ENCODE measurements at places on chromosomes 2 and 18.
A peak's percentile ranks its signal among the peaks of the same experiment; 100 is the strongest.

DNA sequence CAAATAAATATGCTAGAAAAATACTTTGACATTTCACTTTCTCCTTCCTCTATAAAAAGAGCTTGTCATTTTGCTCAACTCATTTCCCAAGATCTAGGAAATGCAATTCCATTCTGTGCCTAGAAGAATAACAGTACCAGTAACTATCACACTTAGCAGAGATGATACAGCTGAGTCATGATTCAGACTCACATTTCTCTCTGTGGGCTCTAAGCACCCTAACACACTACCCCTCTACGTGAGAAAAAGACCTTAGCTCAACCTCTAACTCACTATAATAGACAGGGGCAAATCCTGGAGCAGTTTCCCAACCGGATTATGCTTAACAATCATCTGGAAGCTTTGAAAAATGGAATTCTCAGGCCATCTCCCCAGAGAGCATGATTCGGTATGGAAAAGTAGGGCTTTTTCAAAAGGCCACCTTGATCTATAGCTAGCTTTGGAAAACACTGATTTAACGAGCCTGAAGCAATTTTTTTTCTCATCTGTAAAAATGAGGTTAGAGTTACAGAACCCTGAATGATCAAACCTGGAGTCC, 1312.3 kb upstream of the PIK3C3 start:
- DNase-seq = no peak

DNA sequence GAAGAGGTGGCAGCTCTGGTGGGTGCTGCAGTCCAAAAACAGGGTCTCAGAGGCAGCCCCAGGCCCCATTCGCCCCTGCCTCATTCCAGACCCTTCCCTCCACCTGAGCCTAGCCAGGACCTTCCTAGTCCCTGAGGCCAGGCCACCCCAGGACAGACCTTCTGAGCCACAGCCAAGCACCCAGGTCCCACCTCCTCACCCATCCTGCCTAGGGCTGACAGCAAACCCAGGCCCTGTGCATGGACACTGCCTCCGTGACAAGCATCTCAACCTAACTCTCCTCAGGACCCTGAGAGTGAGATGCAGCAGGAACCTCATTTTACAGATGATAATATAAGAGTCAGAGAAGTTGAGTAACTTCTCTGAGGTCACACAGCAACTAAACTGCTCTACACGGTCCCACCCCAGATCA, 15.5 kb downstream of the ADRA2B start:
- DNase-seq = no peak

GRCh38 chr2:113707106-113707505, 49.3 kb downstream of the SLC35F5 start:
- no peak for DNase-seq

DNA sequence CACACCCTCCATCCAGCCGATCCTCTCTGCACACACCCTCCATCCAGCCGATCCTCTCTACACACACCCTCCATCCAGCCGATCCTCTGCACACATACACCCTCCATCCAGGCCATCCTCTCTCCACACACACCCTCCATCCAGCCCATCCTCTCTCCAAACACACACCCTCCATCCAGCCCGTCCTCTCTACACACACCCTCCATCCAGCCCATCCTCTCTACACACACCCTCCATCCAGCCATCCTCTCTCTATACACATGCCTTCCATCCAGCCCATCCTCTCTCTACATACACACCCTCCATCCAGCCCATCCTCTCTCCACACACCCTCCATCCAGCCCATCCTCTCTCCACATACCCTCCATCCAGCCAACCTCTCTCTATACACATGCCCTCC, 83.1 kb downstream of the EIPR1 start:
- no peak for DNase-seq

GRCh38 chr2:237171396-237171795, 85.7 kb downstream of the COPS8 start:
- peak; percentile 77 for DNase-seq

GRCh38 chr2:207078186-207078798, 87.5 kb downstream of the KLF7 start:
- no peak for DNase-seq

- DNase-seq = no peak
Observed at GRCh38 chr2:79100285-79100684, 12.5 kb upstream of the REG1B start.

GRCh38 chr18:44689736-44690135, 9.0 kb downstream of the SETBP1 start:
- DNase-seq = no peak

DNA sequence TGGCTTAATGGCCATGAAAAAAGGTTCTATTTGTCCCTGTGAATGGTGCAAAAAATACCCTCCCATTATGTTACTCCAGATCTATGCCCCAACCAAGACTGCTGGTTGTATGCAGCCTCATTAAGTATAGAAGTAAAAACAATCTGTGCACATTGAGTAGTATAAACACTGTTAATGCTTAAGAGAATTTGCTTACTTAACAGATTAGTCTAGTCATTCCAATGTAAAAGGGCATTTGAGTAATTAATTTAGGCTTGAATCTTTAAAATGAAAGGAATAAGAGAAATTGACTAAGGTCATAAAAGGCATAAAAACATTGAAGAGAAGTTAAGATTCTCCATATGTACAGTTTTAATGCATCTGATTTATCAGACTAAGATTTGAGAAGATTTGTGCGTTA, 51.2 kb downstream of the FAM124B start:
- DNase-seq = no peak

DNA sequence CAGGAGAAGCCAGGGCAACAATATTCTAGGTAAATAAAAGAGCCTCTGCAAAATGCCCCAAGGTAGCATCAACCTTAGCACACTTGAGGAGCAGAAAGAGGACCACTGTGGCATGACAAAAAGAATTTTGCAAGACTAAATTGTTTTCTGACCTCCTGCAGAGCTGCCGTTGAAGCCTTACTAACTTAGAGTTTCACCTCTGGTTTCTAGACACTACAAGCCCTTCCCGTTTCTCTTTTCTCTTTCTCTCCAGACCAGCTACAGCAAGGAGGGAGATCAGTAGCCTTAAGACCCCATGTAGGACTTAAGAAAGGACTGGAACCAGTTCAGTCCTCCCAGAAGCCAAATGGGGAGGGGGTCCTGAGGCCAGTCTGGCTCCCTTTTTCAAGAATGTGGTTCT, 73.3 kb upstream of the SP3 start:
- DNase-seq = no peak

- DNase-seq = no peak
Observed at GRCh38 chr2:149732730-149733290, 145.2 kb upstream of the MMADHC start.

- no peak for DNase-seq
Observed at GRCh38 chr2:25618676-25619075, 54.7 kb downstream of the DTNB start.

DNA sequence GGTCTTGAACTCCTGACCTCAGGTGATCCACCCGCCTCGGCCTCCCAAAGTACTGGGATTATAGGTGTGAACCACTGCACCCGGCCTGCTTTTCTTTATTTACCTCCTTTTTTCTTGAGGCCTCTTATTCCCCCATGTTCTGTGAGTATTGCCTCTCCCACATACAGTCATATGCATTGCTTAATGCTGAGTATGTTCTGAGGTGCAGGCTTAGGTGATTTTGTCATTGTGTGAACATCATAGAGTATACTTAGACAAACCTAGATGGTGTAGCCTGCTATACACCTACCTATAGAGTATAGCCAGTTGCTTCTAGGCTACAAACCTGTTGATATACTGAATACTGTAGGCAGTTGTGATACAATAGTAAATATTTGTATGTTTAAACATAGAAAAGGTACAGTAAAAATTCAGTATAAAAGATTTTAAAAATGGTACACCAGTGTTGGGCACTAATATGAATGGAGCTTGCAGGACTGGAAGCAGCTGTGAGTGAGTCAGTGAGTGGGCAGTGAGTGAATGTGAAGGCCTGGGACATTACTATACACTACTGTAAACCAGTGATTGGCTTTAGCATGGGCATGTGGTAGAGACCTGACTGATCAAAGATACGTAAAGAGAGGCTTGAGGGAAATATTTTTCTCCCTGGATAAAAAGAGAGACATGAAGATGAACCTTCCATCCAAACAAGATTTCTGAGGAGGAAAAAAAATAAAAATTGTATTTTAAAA, 17.6 kb downstream of the SLC39A10 start:
- DNase-seq = no peak

GRCh38 chr2:1446301-1446700, 33.0 kb downstream of the TPO start:
- DNase-seq = no peak

DNA sequence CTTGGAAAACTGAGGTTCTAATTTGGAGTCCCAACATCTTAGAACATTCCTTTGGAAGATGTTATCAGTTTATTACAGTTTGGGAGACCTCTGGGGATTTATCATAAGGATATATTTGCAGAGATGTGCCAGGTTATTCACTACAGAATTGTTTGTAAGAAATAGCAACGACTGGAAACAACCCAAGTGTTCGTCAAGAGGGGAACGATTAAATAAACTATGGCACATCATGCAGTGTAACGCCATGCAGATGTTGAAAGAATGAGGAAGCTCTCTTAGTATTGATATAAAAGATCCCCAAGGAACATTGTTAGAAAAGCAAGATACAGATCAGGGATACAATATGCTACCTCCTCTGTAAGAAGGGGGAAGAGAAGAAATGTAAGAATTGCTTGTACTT, 210.6 kb downstream of the TMEM247 start:
- DNase-seq = no peak

GRCh38 chr18:65523461-65523860, 227.4 kb upstream of the CDH7 start:
- DNase-seq = no peak

- DNase-seq = no peak
Observed at GRCh38 chr2:117562654-117563053, 251.8 kb upstream of the DDX18 start.

DNA sequence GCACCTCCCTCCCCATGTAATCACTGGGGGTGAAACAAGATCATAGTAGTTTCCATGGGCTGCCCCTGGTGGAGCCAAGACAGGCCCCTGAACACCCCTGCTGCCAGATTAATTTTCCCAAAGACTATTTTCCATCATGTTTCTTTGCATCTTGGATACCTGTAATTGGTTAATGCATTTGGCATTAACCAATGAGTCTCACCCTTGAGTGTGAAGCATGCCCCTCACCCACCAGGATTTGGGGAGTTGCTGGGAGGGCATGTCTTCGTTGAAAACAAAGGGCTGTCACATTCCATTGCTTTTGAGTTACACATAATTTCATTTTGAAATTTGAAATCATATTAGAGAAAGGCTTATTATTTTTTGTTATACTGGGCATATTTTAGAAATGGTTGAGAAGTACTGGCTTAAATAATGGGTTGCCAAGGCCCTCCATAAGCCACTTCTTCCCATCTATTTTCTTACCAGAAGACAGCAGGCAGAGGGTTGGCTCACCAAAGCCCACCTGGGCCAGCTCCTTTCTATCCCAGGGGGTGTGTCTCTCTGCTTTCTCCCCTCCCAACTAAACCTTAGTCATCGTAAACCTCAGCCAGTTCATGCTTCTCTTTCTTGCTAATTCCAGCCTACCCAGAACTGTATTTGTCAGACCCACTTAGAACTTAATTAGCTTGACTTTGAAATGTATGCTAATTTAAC, 51.8 kb downstream of the ATIC start:
- DNase-seq = no peak

DNA sequence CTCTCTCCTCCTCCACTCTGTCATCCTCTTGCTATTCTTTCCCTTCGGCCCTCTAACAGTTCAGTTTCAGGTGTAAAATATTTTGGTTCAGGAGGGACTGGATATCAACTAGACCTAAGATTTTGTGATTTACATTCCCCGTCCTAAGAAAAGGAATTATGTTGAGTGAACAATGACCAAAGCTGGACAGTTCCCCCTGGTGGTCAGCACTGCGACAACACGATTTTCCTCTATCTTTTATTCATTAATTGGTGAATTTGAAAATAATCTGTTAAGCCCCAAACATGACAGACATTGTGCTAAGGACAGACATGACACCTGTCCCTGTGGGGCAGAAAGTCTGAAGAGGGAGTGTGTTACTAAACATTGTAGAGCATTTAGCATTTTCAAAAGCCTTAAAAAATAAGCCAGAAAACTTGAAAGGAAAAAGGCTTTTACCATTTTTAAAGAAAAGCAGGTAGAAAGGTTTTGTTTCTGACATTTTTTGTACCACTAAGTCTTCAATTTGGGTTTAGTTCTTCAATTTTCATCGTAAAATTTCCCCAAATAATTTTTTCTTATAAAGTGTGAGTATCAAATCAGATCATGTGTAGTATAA, 28.4 kb upstream of the GTF2A1L start:
- DNase-seq = peak; percentile 50

GRCh38 chr2:107002735-107003134, 116.8 kb upstream of the ST6GAL2 start:
- DNase-seq = no peak

GRCh38 chr18:22387787-22388186, 29.9 kb downstream of the CTAGE1 start:
- DNase-seq = no peak

GRCh38 chr2:160394153-160394552, 99.5 kb downstream of the RBMS1 start:
- DNase-seq = no peak

GRCh38 chr2:133200684-133201421, 367.4 kb downstream of the NCKAP5 start:
- no peak for DNase-seq

- DNase-seq = no peak
Observed at GRCh38 chr2:159065313-159065712, 96.9 kb downstream of the TANC1 start.

- no peak for DNase-seq
Observed at GRCh38 chr2:104862058-104862941, 8.4 kb downstream of the POU3F3 start.

DNA sequence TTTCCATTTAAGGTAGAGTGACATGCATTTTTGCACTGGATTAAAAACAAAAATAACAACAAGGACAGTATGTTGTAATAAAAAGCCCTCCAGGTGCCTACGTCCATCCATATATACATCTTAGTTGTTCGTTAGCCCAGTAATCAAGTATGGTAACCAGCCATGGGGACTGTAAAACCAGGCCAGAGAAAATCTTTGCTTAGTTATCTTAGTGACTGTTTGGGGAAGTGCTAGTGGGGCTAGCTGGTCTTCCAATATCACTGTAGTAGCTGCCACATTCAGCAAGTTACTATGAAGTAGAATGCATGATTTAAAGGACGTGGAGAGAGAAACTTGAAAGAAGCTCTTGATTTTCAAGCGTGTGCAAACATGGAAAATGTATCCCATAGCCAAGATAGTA, 95.9 kb upstream of the STON1 start:
- no peak for DNase-seq

Data from uterus (tissue), 4 donors.